Kidney tubule cell (primary cell): ENCODE measurements at places on chromosomes 6 and 20.

DNA sequence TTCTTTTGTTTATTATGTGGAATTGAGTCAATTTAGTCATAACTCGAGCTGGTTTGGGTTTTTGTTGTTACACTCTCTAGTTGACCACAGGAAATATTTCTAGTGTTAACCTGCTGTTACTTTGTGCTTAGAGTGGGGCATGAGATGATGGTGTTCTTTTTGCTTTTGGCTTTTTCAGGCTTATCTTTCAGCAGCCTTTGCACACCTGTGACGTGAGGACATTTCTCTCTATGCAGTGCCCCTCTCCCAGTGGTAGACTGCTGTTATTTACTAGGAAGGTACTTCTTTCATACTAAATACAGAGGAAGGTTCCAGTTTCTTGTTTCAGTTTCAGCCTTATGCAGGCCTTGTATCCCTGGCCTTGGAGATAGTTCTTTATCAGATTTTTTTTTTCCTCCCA is 766.8 kb upstream of the MAN1A1 start:
- no peak for DNase-seq

DNA sequence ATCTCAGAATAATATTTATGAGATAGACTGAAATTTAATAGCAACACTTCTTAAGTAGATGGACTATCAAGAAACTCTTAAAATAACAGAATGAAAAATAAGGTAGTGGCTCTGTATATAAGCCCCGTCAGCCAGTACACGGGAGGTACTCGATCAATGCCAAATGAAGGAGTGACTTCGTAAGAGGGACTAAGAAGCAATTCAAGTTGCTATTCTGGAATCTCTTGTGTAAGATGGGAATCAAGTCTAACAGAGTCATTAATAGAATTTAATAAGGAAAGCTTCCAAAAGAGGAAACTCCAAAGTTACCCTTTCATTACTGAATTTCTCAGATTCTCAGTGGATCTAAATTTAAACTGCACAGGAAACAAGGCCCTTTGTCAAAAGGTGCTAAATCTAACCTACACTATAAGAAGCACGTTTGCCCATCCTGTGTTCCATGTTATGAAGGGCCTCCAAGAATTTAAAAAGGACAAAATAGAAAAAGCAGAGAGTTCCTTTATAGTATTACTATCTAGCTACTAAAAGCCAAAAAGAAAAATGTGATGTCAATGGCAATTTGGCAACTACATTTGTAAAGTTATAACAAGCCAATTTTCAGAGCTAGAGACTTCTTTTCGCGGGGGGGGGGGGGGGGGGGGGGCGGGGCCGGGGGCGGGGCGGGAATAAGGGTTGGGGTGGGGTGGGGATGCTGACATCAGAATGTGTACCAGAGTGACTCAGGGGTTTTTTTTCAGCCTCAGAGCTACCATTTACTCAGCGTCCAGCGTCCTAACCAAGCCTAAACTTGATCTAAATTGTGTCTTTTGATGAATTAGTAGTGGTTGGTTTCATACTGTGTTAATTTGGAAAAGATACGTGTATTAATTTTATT is 200.6 kb downstream of the GMPR start:
- no peak for DNase-seq

GRCh38 chr6:170243791-170244291 is 47.0 kb downstream of the DLL1 start:
- no peak for DNase-seq

DNA sequence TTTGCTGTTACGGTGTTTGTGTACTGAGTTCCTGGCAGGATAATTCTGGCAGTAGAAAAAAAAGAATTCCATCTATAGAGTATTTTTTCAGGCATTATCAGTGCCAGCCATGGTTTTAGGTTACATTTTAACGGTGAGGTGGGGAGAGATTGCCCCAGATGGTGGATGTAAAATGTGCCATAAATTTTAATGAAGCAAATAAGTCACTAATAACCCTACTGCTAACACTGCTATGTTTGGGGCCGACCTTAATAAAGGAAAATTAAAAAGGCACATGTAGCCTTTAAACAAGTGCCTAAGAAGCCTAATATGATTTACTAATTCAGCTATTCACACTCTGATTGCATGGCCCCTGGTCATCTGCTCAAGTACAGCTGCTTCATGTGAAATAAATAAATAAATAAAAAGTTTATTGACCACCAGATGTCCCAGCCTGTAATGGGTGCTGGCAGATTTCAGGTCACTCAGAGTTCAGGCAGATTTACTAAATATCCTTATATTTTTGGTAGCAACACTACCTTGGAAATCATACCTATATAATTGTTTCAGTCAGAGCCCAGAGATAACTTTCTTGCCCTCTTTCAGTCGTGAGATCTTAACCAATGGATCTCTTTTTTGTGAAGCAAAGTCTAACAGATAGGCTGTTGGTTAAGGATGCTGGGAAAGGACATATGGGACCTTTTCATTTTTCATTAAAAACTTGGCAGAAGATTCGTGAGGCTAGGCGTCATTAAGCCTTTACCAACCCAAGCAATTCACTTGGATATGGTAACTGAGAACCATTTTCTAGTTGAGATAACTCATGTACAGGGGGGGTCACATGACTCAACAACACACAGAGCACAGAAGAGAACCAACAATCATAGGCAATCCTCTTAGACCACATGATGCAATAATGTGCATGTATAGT is 495.0 kb upstream of the NRSN1 start:
- no peak for DNase-seq

DNA sequence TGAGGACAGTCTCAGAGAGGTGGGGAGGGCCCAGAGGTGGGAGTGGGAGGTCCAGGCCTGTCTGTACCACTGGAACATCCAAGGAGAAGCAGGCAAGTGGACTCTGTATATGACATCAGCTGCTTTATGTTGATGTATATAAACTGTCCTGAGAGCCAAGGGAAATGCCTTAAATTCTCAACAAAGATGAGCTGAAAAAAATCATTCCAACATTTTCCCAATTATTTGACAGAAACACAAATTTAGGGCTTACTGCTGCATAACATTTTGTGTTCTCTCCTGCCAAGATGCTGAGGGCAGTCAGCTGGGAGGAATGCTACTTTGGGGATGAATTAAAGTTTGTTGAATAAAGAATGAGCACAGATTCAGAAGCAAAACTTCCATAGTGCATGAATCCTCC is 52.8 kb downstream of the FOXC1 start:
- no peak for DNase-seq

GRCh38 chr6:38955861-38956260 is 92.7 kb upstream of the GLP1R start:
- DNase-seq = no peak

- no peak for DNase-seq
Observed at GRCh38 chr20:40773376-40773775, 84.3 kb upstream of the MAFB start.

DNA sequence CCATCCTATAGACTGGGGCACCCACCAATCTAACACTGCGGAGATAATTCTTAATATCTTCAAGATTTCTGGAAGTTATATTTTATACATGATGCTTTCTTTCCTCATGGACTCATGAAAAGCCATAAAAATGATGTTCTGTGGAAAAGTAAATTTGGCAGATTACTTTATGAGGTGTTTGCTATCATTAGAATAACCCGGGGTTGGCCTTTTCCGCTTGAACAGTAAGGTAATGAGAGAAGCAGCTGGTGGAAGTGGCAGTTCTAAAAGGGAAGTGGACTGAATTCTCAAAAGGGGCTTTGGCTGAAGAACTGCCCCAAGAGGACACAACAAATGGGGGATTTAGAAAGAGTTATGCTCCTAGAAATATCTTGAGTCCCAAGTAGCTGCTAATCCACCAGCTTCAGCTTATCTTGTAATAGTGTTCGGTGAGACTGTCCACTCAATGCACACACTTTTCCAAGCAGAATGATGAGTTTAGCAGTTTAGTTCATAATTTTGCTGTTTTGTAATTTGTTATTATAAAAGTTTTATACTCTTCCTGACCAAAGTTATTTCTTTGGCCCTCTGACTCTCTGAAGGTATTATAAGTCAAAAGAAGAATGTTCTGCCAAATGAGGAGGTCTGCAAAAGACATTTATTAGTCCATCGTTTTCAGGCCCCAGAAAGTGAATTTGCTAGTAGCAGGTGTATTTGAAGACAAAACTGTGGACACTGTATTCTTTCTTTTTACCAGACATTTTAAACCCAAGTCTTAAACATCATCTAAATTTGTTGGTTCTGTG is 2.9 kb downstream of the ISM1 start:
- no peak for DNase-seq

DNA sequence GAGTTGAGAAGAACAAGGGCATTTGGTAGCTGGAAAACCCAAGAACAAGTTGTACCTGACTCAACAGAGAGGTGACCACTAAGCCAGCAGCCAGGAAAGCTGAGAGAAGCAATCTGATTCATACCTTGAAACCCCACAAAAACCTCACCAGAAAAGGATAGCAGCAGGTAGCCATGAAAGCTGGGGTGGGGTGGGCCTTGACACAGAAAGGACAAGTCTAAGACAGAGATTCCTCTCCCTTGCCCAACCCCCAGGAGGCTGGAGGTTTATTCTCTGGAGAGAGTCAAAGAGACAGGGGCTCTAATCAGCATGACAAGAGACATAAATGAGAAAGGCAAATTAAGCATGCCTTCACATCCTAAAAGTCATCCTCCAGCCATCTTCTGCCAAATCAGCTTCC is 151.7 kb upstream of the DST start:
- DNase-seq = peak; percentile 67

DNA sequence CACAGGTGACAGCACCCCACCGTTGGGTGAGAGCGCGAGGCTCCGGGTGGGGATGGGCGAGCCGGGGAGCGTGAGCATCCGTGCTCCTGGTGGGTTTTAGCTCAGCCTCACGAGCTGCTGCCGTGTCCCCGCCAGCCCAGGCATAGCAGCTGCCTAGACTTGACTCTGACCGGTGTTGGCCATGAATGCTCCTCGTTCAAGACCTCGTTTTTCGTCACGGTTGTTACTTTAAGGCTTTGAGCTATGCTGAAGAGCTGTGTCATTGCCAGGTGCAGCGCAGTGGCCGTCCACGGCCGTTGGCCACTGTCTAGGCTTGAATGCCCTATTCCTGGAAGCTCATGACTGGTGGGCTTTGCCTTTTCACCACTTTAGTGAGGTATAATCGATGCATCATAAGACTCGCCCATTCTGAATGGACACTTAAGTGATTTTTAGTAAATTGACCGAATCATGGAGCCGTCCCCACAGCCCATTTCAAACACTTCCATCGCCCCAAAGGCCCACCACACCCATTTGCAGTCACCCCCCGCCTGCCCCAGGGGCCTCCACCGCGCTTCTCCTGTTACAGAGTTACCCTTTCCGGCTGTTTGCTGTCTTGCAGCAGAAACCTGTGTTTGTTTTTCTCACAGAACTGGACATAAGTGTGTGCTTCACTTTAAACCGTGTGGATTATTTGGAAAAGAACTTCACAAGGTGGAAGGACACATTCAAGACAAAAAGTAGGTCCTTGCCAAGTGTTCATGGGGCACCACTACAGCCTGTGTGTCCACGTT is 21.4 kb upstream of the ADRM1 start:
- no peak for DNase-seq

DNA sequence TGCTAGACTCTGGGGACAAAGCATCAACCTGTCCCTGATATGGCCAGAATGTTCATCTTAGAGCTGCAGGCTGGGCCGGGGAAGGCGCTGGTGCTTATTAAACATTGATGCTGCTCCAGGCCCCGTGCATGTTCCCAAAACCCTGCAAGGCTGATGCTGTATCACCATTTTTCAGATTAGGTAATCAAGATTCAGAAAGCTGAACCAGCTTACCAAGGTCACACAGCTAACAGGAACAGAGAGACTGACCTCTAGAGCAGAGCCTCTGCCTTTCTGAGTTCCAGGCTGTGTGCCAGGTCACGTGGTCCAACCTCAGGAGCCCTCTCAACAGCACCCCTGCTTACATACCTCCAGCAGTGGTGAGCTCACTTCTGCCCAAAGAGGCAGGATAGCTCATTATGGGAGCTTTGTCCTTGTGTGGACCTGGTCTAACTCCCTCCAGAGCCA is 16.1 kb upstream of the VSTM2L start:
- DNase-seq = peak; percentile 24

GRCh38 chr6:31901415-31901952 is 402 bp downstream of the ZBTB12 start:
- peak; percentile 29 for DNase-seq

GRCh38 chr6:17965397-17965796 is 22.0 kb downstream of the KIF13A start:
- peak; percentile 39 for DNase-seq

- DNase-seq = no peak
Observed at GRCh38 chr20:62977613-62978560, 25.4 kb downstream of the SLC17A9 start.

- no peak for DNase-seq
Observed at GRCh38 chr6:72651174-72651573, 29.3 kb downstream of the KCNQ5 start.

DNA sequence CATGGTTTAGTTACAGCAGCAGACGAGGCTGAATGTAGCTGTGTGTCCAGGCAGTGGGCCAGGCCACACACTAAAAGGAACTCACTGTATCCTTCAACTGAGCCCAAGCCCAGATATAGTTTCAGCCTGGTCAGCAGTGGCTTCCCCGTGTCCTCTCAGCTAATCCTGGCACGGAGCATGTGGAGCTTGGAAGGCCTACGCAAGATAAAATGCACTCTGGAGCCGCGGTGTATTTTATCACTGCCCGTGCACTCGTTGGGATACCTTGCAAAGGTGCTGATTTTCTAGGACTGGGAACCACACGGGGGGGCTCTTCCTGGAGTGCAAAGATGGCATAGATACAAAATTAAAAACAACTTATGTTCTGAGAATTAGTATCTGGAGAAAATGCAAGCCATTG is 48.4 kb upstream of the IYD start:
- DNase-seq = no peak

- DNase-seq = no peak
Observed at GRCh38 chr6:118554698-118555097, 6.6 kb downstream of the PLN start.

- DNase-seq = peak; percentile 88
Observed at GRCh38 chr6:14711056-14711703, 534.7 kb upstream of the JARID2 start.

GRCh38 chr6:35461270-35461669 is 6.9 kb upstream of the RPL10A start:
- no peak for DNase-seq

DNA sequence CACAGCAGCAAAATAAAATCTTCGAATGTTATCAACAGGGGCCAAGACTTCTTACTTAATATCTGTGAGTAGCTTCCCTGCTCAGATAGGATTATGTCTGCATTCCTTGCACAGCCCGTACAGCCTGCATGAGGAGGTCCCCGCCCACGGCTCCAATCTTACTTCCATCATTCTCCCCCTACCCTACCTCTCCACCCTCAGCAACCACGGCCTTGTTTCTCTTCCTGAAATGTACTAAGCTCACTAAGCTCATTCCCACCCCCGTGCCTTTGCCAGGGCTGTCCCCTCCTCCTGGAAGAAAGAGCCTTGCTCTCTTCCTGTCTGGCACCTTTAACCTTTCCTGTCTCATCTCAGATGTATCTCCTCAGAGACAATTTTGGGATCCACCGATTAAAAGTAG is 120.4 kb downstream of the BCAS1 start:
- DNase-seq = no peak

DNA sequence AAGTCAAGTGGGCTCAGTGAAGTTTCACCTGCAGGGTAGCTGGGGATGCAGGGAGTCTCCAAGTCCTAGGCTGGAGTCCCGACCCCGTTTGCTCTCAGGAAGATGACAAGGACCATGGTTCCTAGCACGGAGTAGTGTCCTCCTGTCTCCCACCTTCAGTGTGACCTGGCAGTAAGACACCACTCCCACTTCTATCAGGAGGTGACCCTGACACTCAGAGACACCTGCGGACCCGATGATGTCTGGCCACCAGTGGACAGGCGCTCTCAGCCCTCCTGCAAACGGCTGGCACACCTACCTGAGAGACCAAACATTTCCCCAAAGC is 1.1 kb downstream of the SOD2 start:
- no peak for DNase-seq
